BE2C (cell line): ENCODE measurements at places on chromosomes 11 and 22.

DNA sequence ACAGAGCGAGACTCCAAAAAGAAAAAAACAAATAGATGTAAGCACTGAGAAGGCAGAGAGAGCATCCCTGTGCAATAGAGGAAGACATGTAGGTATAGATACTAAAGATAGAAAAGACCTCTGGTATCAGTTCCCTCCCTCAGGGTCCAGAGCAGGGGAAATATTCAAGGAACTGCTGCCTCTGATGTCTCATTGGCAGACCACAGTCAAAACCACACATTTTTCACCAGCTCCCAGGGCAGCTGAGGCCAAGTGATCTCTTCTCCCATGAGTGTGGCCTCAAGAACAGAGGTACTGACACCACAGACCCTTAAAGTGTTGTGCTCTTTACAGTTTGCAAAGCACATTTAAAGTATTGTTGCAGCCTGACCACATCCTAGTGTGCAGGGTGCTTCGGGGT lies 288.5 kb downstream of the NTM start:
- no peak for DNase-seq

- DNase-seq: peak; percentile 51
These were observed 17.5 kb upstream of the CABP7 start for GRCh38 chr22:29702000-29702930.

GRCh38 chr11:30009060-30009459 lies 7.8 kb downstream of the KCNA4 start:
- DNase-seq: no peak

DNA sequence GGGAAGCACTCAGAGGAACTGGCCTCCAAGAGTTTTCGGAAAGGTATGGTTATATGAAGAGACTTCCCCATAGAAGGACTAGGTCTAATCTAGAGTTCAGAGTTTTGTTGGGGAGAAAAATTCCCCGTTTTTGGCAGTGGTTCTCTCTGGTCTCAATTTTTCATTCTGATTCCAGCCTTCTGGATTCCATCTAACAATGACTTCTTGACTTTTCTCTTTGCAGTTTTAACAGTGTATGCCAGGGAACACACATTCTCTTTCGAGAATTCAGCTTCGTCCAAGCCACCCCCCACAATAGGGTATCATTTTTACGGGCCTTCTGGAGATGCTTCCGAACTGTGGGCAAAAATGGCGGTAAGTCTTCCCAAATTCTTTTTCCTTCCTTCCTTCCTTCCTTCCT lies 115.6 kb downstream of the CSTPP1 start:
- DNase-seq: no peak

DNA sequence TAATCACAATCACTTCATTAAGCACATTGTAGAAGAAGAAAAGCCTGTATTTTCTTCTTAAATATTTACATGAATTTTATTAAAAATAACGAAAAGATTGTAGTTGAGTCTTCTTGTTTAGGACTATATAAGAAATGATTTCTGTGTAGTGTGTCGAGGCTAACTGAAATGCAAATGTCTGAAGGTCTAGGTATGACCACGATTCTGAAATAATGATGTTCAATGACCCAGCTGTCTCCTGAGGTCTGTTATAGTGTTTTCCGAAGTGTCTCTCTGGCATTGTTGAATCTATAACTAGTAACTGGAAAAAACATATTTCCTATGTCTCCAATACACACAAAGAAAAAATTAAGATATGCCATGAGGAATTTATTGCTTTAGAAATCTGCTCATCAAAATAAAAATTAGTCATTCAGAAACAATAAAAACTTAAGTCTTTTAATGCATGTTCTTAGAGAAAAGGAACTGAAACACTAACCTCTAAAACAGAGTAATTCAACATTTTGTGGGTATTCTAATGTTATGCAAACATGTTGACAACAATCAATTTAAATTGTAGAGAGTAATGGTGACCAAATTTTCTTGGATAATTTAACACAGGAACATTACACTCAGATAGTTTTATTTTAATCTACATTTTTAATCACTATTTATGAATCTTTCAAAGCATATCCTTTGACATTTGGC lies 55.0 kb downstream of the CASP12 start:
- no peak for DNase-seq

GRCh38 chr11:44684859-44685281 lies 41.9 kb upstream of the TSPAN18 start:
- no peak for DNase-seq

DNA sequence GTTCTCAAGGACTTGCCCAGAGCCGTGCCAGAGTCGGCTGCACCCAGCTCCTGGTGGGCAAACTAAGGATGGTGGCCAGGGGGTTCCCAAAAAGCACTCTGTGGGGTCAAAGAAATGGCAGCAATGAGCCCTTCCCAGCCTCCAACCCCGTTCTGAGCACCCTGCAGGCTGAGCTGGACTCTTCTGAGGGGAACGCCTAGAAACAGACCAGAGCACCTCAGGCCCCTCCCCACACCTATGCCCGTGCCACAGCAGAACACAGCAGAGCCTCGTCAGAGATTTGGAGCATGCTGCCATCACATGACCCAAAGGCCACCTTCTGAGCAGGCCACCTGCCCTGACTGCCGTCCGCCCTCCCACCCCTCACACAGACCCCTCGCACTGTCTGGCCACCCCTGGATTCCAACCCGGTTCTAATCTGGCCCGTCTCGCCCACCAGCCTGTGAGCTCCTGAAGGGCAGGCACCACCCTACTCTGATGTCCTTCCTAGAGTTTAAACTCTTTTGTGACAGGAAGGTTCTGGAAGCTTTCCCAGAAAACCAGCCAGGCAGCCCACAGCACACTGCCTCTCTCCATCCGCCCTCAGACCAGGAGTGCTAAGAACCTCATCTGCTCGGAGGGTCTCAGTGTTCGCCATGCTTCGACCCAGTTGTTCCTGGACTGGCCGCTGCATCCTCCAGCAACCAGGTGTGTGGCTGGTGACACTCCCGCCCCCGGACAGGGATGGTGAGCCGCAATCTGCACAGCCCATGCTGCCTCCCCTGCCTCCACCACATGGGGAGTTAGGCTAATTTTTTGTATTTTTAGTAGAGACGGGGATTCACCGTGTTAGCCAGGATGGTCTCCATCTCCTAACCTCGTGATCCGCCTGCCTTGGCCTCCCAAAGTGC lies 97.6 kb downstream of the CELSR1 start:
- no peak for DNase-seq

DNA sequence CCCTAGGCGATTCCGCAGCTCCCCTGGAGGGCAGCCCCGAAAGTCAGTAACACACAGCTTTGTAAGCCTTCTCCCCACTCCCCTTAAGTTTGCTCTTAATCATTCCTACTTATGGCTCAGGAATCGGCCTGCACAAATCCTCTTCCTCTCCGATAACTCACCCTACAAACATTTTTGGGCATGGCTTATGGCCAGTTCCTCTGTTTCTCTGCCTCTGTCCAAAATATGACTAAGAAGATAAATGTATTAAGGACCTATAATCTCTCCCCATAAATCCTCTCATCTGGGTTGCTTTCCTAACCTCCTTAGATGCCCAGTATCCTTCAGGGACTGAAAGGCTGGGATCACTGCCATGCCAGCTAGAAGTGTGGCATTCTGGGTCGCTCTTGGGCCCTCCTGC lies 41.0 kb downstream of the PAMR1 start:
- DNase-seq: no peak

DNA sequence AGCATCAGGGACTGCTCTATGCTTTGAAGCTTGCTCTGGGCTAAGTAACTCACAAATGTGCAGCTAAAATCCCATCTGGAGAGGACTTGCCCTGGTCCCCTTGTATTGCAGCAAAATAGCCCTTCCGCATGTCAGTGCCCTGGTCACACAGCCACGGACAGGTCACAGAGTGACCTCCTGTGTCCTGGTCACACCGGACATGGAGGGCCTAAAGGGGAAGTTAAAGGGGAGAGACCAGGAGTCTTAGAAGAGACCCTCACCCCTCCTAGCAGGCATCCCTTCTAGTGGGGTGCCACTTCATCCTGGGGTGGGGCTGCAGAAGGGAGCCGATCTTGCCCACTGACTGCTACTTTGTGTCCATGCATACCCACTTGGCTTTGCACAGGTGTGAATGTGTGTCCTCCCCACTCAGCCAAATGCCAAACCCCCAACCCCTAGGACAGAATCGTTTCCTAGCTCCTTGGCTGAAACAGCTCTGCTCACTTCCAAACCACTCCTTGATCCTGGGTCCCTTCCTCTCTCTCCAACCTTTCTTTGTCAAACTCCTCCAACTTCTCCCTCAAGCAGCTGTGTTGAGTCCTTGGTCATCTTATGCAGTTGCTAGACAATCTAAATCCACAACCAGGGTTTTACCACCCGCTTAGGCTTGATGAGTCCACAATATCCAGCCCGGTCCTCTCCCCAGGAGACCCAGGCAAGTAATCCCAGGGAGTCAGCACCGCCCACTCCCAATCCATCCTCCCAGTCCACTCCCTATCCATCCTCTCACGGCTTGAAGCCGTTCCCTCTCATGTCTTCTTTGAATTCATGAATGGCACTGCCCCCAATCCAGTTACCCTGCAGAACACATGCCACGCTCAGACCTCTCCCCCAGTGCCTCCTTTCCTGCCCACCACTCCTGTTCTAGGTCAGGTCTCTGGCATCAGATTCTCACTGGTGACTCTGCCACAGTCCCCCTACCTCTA lies 3.3 kb upstream of the FXYD6 start:
- DNase-seq: no peak

DNA sequence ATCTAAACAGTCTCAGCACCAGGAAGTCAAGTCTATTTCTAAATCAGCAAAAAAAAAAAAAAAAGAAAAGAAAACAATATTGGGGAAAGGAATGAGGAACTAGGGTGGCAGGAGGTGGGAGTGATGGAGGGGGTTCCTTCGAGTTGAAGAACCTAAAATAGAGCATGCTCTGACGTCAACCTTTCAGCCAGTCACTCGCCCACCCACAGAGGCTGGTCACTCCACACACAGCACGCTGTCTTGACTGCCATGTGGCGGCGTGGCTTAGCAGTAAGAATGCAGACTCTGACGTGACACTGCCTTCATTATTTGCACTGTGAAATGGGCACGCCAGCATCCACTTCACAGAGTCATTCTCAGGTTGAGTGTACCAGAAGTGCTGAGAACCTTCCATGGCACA lies 48.3 kb downstream of the LARGE1 start:
- no peak for DNase-seq

GRCh38 chr22:24071686-24072085 lies 60.6 kb downstream of the CABIN1 start:
- no peak for DNase-seq

GRCh38 chr11:10891151-10891720 lies 33.4 kb upstream of the ZBED5 start:
- no peak for DNase-seq

- DNase-seq: no peak
These were observed 6.3 kb downstream of the BEST1 start for GRCh38 chr11:61956191-61957020.

DNA sequence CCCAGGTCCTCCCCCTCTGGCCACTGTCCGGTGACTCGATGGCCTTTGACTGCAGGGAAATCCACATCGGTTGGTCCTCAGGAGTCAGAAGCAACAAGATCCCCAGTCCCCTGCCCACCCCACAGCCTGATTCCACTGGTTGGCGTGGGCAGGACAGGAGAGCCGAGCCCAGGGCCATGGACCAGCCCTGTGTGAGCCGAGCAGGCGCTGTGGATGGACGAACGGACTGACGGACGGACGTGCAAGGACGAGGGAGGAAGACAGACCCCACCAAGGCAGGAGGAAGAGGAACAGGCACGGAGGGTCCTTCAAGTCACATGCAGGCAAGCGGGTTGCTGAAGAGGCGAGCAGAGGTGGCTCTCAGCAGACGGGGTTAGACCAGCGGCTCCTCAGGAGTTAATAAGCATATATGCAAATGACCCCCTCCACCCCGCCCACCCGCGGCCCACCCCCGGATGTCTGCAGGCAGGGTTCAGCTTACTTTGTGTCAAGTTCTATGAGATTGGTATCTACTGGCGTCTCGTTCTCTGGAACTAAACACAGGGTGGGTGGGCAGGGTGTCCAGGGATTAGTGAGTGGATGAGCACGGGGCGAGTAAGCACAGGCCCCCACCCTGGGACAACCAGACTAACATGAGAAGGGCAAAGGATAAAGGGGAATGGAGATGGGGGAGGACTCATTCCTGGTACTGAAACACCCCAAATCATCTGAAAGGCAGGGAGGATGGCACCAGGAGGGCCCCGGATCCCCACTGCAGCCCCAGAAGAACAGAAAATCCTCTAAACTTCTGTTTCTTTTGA lies 26.8 kb downstream of the TPBGL start:
- DNase-seq: peak; percentile 6

- DNase-seq: no peak
These were observed 84.9 kb downstream of the CSTPP1 start for GRCh38 chr11:47021527-47021818.

GRCh38 chr22:46878191-46878948 lies 115.9 kb downstream of the TBC1D22A start:
- no peak for DNase-seq

GRCh38 chr11:29333993-29334775 lies 682.6 kb downstream of the KCNA4 start:
- no peak for DNase-seq

- DNase-seq: peak; percentile 77
These were observed 29.6 kb downstream of the TMEM184B start for GRCh38 chr22:38243007-38243765.

DNA sequence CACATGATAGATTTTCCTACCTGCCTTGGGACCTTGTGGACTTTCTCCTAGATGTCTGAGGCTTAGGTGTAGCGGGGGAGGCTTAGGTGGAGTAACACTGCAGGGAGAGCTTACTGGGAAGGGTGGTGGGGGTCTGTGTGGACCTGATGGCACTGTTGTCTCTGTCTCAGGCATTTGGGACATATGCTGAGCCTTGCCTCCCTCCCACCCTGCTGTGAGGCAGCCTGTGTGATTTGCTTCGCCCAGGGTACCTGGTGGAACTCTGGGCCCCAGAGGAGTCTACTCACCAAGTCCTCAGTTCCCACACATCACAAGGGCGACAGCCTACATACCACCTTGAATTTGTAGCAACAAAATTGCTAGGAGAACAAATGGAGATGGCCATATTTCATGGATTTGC lies 80.7 kb downstream of the CEP164 start:
- DNase-seq: no peak

- no peak for DNase-seq
These were observed 12.2 kb downstream of the MED19 start for GRCh38 chr11:57699813-57700212.

GRCh38 chr11:3995949-3996554 lies 98.5 kb upstream of the RRM1 start:
- peak; percentile 34 for DNase-seq

- no peak for DNase-seq
These were observed 82.2 kb downstream of the RPS6KA4 start for GRCh38 chr11:64441127-64441526.

GRCh38 chr11:76327202-76327601 lies 53.7 kb downstream of the THAP12 start:
- no peak for DNase-seq

- DNase-seq: no peak
These were observed 64.2 kb downstream of the RAB30 start for GRCh38 chr11:83007477-83007876.

DNA sequence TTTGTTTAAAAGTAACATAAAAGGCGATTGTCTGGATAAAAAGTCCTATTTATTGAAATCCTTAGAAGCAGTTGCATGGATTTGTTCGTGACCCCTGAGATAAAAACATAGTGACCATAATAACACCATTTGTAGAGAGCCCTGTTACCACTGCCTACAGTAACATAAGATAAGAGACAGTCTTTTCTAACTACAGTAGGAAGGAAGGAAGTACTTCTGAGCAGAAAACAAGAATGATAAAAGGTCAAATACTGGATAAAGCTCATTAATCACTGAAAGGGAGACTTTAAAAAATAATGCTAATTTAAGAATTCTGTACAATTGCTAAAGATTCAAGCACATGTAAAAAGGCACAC lies 47.1 kb upstream of the SOX6 start:
- DNase-seq: no peak
